AG20443 (cell line): ENCODE measurements at places on chromosomes 1 and 21.

DNA sequence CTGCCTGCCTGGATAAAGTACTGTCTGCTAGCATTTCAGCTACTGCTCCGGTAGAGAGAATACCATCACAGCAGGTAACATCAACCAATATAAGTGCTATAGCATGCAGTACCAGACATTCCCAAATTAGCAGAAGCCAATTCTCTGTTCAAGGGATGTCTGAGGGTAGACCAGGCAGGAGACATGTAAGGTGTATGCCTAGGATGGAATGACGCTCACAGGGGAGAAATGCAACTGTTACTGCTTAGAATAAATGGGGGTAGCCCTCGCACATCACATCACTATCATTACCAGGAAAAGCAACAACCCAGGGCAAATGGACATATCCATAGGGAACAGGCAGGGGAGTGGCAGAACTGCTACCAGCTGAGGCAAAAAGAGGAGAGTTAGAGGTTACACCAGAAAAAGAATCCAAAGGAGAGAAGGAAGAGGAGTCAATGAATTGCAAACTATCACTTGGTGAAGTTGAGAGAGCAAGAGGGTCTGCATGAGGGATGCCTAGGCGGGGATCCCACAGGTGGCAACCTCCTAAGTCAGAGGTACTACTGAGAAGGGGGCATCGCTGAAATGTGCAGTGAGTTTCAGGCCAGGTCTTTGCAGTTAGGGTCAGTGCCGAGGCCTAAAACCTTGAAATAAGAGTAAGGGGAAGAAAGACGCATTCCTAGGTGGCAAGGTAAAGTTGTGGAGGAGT, 1.1 kb downstream of the UBE2Q1 start:
- no peak for DNase-seq

DNA sequence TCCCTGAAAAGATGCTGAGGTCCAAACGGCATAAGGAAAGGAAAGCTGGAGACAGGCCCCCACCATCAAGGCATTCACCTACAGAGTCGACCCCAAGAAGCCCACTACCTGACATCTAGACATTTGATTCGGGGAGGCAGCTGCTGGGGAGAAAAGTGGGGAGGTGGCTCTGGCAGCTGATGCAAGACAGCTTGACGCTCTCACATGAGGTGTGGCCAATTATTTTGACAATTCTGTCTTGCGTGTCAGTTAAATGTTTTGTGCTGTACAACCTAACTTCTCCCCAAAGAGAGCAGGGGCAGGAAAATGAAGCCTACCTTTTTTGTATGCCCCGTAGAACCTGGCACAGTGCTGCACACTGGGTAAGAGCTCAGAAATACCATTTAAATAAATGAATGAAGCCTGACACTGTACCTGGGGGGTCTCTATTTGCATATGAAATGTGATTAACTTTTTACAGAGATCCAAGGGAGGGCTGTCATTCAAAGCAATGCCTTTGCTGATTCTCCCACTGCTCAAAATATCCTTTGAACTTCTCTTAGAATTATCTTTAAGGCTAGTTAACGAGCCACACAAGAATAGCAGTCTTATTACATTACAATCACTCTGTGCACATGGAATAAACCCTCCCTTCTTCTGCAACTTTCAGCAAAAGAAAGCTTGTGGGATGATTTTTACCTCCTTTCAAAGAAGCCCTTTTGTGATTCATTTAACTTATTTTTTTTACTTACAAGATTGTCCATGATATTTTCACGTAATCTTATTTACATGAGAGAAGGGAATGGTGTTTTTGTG, 163.2 kb downstream of the TNR start:
- DNase-seq = no peak

DNA sequence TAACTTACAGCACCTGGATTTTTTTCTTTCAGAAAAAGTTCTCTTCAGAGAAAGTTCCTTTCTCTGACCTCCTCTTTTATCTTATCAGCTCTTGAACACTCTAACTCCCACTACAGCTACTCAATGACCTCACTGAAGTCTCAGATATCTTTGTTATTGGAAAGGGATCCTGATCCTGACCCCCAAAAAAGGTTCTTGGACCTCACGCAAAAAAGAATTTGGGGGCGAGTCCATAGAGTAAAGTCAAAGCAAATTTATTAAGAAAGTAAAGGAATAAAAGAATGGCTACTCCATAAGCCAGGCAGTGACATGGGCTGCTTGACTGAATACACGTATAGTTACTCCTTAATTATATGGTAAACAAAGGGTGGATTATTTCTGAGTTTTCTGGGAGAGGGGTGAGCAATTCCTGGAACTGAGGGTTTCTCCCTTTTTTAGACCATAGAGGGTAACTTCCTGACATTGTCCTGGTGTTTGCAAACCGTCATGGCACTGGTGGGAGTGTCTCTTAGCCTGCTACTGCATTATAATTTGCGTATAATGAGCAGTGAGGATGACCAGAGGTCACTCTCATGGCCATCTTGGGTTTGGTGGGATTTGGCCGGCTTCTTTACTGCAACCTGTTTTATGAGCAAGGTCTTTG, 44.2 kb downstream of the WDR64 start:
- no peak for DNase-seq

DNA sequence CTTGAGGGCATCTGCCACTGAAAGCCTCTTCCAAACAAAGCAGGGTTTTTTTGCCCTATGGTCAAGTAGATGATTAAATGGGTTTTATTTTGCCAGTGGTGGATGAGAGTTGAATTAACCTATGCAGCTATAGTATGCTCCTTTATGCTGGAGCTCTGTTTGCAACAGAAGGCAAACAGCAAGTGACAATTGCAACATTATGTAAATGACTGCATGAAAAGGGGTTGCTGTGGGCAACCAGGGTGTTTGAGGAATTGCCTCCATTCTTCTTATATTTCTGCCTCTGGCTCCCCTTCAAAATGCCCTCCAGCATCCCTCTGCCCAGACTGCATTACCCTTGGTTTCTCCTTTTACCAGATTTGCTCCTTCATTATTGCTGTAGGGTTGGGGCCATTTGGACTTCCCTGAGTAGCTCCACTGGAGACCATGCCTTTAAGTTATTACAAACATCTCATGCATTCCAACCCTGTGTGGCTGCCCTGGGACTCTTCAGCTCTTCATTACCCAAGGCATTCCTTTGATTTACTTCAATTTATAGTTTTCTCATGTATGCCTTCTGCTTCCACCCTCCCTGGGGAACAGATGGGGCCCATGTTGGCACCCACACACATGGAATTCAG, 398.4 kb downstream of the PRDM2 start:
- no peak for DNase-seq

GRCh38 chr1:243267471-243267880, 11.6 kb downstream of the SDCCAG8 start:
- DNase-seq = no peak

- no peak for DNase-seq
Measured at GRCh38 chr21:42619841-42620240, 33.6 kb upstream of the PDE9A start.

DNA sequence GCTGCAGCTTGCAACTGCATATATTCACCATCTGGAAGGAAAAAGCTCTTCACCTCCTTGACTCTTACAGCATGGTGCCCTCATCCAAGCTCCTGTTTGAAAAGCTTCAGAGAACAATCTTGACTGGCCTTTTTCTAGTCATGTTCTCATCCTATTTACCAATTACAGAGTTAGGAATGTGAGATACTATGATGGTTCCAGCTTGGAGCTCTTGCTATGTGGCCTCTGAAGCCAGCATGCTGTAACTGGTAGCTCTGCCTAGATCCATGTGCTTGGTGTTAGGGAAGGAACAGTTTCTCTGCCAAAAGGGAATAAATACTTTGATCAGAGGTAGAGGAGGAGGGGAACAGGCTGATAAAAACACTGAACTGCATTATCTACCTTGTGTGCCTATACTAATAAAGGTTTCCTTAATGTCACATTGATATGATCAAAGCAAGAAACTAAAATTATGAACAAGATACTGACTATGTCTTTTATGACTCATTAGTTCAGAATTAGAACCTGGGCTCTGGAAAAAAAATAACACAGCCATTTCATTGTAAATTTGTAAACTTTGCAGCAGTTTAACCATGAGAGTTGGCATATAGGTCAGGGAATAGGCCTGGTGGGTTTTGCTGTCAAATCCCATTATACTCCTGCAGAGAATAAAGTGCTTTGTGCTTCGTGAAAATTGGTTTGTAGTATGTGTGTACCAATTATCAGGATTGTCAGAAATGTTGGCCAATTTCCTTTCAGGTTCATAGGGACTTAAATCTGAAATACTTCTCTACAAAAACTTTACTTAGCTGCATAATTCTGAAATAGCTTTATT, 92.7 kb downstream of the LEPR start:
- DNase-seq = peak; percentile 25

- DNase-seq = no peak
Measured at GRCh38 chr1:45385302-45385701, 45.1 kb upstream of the MUTYH start.

DNA sequence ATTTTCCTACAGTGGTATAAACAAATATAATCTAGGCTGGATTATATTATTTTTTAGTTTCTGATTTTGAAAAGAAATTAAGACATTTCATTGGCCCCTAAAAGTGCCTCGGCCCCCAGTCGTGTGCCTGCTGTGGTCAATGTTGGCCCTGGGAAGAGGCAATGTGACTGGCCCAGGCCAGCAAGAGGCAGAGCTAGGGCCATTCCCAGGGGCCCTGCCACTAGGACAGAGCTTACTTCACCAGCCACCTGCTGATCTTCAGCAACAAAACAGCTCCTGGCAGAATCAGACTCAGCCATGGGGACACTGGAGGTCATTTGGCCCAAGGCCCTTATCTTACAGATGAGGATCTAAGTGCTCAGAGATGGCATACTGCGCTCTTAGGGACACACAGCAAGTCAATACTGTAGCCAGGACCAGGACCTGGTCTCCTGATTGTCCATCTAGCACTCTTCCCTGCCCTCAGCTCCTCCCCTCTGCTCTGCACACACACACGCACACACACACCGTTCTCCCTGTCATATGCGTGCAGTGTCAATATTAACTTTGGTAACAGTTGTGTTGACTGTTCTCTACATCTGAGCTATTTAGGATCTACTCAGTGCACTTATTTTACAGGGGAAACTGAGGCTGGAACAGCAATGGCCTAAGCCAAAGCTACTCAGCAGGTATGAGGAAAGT, 16.6 kb upstream of the KLHDC7A start:
- no peak for DNase-seq

DNA sequence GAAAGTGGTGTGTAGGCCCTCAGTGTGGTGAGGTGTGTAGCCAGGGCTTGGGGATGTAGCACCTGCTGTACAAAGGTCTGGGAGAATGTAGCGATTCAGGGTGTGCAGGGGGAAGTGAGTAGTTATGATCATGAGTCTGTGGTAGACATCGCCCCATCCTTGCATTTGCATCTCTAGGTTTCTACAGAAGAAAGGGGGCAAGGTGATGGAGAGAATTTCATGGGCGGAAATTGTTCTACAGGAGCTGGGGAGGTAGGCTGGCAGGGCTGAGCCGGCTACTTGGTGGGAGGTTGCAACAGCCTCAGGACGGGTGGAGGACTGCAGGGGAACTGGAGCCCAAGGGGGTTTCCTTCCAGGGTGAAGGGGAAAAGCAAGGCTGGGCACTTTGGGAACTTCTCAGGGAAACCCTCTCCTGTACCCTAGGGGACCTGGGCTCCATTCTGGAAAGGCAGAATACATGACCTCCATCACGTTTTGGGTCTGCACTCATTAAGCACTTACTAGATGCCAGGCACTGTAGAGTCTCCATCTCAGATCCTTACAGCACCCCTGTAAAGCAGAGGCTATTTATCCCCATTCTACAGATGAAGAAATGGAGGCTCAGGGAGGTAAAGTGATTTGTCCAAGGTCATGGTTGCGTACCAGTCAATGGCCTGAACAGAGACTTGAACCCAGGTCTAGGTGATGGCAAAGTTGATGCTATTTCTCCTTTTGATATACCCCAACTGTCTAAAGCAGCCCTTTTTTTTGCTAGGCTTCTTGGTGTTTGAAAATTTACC, 14.5 kb upstream of the TNFRSF1B start:
- DNase-seq = no peak

- DNase-seq = no peak
Measured at GRCh38 chr1:161128591-161129420, 3.7 kb downstream of the DEDD start.

- no peak for DNase-seq
Measured at GRCh38 chr1:92511541-92511940, 24.8 kb upstream of the GFI1 start.

DNA sequence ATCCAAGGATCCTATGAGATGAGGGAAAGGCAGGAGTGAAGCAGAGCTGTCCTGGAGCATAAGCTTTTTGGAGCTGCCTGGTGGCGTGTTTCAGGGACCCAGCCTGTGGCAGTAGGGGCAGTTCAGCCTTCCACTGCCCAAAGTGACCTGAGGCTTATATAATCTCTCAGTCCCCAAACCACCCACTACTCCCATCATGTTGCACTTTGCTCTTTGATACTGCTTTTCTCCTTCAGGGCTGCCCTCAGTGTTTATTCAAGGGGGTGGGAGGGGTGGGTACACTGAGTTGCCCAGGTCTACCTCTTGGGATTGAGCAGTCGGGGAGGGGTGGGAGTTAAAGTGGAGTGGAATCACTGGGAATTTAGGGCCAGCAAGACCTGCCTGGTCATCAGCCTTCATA, 9.3 kb downstream of the HCN3 start:
- DNase-seq = no peak

- DNase-seq = no peak
Measured at GRCh38 chr1:196933531-196934189, 9.9 kb upstream of the CFHR2 start.

- DNase-seq = no peak
Measured at GRCh38 chr21:33313183-33313582, 11.6 kb upstream of the IFNAR1 start.

- DNase-seq = no peak
Measured at GRCh38 chr1:204870160-204870912, at the start of gene NFASC. TSS of gene NFASC (plus strand) at chr1:204870862. CDS start at chr1:204944316, 73,454 bp downstream.

DNA sequence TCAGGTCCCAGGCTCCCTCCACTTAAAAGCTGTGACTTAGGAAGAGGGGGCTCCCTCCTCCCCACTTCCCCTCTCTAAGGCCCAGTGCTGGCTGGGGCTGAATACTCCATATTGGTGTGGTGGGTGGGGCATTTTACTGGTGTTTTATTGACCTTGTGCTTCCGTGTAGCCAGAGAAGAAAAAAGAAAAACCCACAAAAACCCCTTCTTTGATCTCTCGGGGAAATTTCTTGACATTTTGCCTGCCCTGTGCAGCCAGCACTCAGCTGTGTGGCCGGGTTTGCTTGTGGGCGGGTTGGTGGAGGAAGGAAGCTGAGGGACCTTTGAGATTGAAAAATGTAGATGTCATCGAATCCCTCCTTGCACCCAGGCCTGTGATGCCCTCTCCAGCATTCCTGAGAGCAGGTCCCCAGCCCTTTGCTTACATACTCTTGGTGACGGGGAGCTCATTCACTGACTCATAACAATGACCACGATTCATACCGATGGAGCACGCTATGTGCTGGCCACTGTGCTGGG, 24.8 kb downstream of the TNFRSF8 start:
- no peak for DNase-seq
